ENCODE measurements at places on chromosomes 7 and 10.
A peak's percentile ranks its signal among the peaks of the same experiment; 100 is the strongest.

- no peak for DNase-seq
Observed at GRCh38 chr7:131653418-131654248, 97.2 kb upstream of the PODXL start.

DNA sequence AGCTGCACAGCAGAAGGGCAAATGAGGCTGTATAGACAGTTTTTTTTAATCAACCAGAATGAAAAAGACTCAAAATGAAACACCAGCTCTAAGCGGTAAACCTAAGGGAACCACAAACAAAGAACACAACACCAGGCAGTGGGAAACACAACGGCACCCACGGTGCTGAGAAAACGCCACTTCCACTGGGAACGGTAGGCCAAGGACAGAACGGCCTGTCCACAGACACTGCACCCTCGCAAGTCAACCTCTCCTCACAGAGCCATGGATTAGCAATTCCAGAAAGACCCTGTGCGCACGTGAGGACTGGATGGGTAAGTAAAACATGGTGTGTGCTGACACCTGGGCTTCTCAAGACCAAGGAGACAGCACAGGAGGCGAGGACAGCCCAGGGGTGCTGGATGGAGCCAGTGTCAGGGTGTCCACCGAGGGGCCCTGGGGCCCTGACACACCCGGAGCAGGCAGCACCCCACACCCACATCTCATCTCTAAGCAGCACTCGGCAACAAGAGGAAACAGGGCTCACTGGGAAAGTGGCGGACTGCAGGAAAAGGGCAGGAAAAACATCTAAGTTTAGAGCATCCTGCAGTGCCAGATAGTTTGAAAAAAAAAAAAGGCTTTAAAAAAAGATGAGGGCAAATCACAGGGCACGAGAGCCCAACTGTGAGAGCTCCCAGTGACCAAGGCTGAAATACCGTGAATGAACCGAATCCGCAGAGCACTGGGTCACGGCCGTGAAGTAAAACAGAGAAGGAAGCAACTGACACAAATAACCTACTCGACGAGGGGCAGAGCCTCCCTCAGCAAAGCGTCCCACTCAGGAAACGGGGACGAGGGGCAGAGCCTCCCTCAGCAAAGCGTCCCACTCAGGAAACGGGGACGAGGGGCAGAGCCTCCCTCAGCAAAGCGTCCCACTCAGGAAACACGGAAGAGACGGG lies 120.2 kb downstream of the MAD1L1 start:
- DNase-seq: peak; percentile 24

DNA sequence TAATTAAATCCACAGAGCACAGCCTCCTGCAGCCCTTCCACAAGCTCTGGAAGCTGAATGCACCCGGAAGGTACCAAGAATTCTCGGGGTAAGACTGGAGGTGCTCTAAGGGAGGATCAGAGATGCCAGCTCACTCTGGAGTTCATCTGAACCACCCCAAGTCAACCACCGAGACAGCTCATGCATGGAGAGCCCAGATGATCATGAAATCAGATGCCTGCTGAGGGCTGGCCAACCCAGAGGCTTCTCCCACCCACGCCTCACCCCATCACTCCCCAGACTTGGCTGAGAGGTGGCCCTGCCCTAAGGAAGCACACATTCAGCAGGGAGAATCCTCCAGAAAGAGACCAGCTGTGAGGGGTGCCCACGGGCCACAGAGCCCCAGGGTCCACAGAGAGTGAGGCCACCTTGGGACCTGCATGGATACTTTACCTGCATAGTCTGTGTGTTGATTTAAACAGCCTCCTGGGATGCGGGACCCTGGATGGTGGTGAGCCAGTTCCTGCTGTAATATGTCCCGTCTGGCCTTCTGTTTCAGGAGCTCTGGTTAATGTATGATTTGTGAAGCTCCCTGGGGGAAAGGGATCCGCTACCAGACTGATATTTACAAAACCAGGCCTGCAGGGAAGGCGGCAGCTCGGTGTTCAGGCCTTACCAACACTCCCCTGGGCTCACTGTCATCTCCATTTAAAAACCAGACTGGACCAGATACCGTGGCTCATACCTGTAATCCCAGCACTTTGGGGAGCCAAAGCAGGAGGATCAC lies 64.9 kb downstream of the INSIG1 start:
- no peak for DNase-seq

DNA sequence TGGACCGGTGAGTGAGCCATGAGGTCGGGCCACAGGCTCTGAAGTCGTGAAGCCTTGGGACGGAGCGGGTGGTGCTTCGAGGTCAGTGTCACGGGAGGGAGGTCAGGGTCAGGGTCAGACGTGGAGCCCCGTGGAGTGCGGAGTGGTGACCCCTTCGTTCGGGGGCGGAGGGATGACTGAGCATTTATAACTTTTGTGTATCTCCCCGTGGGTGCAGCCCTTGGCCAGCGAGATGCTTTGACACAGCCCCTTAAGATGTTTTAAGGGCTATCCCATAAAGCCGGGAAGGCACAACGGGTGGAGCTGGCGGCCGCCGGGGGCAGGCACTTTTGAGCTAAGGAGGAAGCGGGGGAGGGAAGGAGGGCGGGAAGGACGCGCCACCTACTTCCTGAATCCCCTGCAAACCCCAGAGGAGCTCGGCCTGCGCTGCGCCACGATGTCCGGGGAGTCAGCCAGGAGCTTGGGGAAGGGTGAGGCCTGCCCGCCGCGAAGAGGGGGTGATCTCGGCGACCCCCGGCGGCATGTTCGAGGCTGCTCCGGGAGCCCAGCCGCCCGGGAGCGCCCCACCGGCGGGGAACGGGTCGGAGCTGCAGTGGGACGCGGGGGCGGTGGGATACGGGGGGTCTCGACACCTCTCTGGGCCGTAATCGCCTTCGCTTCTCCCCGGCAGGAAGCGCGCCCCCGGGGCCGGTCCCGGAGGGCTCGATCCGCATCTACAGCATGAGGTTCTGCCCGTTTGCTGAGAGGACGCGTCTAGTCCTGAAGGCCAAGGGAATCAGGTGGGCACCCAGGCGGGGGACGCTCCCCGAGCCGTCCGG lies at the start of gene GSTO1:
Gene GSTO1, plus strand, starts transcription at position 400 of the 818 bp plus-strand sequence. Its CDS starts 37 bp downstream, at position 437.
- peak; percentile 49 for DNase-seq

GRCh38 chr10:131513901-131514300 lies 202.4 kb upstream of the TCERG1L start:
- DNase-seq: no peak

- DNase-seq: no peak
Observed at GRCh38 chr7:94648731-94649130, 7.2 kb downstream of the SGCE start.

- DNase-seq: no peak
Observed at GRCh38 chr7:138564365-138564764, 104.3 kb downstream of the TRIM24 start.
